NCI-H774 (cell line): ENCODE measurements at places on chromosomes 13 and 19.
A peak's percentile ranks its signal among the peaks of the same experiment; 100 is the strongest.

GRCh38 chr19:9078651-9079050 is 8.2 kb upstream of the OR1M1 start:
- no peak for DNase-seq

GRCh38 chr13:39044536-39044935 is 6.3 kb downstream of the NHLRC3 start:
- DNase-seq: no peak

GRCh38 chr19:52936151-52936953 is 13.1 kb upstream of the ZNF888 start:
- DNase-seq: no peak

GRCh38 chr13:102318233-102318632 is 83.6 kb downstream of the FGF14 start:
- DNase-seq: no peak

DNA sequence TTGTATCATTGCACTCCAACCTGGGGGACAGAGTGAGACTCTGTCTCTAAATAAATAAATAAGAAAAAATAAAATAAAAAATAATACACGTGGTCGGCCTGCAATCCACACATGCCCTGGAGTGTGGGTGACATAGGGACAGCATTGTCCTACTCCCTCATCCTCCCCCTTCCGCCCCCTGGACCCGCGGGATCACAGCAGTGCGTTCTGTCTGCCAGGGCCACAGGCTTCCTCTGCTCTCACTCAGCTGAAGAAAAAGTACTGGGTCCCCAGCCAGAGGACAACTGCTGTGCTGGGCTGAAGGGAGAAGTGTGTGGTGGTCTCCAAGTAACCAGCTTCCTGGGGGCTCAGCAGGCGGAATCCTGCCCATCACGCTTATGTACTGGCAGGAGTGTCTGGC is 6.3 kb downstream of the BCAT2 start:
- no peak for DNase-seq

DNA sequence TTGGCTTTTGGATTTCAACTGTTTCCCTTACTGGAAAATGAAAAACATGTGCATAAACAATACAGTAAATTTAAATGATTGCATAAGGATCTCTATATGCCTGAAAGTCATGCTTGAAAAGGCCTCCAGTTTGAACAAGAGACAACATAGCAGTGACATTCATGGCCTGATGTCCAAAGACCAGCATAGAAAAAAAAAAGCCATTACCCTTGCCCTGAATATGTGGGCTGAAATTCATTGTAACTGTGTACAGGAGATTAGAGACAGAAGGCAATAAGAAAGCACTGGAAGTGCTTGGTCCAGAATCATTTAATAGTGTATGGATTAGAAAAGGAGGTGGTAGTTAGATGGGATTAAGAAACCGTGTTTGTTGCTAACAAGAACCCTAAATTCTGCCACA is 15.4 kb downstream of the MIR17HG start:
- no peak for DNase-seq

DNA sequence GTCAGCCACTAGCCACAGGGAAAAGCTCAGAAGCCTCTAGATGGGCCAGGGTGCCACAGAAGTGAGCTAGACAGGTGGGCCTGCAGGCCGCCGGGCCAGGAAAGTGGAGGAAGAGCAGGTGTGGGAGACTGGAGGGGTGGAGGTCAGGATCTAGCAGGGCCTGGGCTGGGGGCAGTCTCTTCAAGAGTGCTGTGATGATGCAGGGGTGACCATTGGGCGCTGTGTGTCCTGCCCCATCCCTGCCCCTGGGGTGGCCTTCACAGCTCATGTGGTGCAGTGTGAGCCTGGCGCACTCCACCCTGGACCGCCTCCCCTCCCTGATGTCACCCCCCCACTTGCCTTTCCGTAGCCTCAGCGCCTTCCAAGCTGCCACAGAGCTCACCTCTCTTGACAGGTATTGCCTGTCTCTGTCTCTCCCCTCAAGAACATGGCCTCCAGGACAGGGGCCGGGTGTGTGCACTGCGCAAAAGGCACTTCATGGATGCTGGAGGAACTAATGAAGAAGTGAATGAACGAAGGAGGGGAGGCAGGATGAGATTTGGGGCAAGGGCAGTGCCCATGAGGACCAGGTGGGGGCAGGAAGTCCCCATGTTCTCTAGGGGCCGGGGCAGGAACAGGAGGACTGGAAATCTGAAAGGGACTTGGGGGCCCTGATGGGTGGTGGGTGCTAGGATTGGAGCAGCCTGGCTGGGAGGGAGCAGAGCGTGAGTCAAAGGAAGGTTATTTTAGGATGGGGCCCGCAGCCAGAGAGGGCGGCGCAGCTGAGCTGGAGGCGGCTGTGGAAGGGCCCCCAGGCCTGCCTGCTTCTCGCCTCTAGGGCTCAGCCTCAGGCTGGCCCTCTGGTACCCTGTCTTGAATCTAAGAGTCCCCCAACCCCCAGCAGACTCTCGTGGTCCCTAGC is 6.6 kb downstream of the SSBP4 start:
- DNase-seq: no peak

DNA sequence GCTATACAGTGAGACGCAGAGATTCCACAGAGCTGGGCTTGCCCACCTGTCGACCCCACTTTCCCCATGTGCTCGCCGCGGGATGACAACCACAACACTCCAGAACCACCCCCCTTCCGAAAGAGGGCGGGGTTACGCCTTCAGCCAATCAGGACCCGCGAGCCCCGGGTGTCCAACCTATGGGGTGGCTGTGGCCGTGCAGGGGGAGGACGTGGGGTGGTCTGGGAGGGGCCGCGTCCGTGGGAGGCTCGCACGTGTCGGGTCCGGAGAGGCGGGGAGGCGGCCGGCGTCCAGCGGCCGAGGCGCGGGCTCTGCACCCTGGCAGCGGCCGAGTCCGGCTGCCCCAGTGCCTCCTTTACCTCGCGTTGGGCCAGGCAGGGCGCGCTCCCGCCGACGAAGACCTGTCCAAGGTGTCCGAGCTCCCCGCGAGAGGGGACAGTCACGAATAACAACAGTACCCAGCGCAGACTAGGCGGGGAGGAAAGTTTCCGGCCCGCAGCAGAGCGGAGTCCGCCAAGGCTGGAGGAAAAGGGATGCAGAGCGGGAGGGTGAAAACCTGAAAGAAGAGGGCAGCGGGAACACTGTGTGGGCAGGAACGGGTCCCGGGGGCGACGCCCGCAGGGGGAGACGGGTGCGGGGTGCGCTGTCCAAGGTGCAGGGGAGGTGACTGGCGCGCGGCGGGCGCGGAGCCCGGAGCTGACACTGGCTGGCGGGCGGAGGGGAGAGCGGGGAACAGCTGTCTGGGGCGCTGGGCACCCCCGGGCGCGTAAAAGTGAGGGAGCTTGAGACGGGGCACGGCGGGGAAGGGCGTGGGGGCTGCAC is 911 bp downstream of the ENOX1 start:
- DNase-seq: peak; percentile 5
